ENCODE measurements at places on chromosomes 7 and 10.

GRCh38 chr7:138951953-138952352, 29.2 kb downstream of the KIAA1549 start:
- DNase-seq, result no peak

GRCh38 chr7:78062214-78062613, 263.6 kb downstream of the PHTF2 start:
- DNase-seq, result no peak

GRCh38 chr7:41047789-41048191, 655.1 kb downstream of the INHBA start:
- no peak for DNase-seq

DNA sequence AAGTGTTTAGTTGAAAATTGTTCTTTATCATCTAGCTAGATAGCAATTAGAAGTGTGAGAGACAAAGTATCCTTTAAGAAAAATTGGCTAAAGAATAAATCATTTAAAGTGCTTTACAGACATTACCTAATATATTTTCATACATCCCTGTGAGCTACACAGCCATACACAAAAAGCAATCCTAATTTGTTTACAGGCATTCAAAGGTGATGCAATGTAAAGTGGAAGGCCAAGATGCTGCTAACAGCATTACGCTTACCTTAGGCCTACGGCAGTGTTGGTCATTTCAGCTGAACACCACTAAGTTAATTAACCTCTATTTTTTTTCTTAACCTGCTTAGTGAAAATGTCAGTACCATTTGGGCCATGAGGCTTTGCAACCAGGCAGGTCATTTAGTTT, 10.7 kb upstream of the CASD1 start:
- no peak for DNase-seq

- DNase-seq, result no peak
These were observed 197.8 kb upstream of the IMMP2L start for GRCh38 chr7:111760043-111760442.
